Left hindlimb (tissue), 1 donor: ENCODE measurements at places on chromosomes 6 and 20.

DNA sequence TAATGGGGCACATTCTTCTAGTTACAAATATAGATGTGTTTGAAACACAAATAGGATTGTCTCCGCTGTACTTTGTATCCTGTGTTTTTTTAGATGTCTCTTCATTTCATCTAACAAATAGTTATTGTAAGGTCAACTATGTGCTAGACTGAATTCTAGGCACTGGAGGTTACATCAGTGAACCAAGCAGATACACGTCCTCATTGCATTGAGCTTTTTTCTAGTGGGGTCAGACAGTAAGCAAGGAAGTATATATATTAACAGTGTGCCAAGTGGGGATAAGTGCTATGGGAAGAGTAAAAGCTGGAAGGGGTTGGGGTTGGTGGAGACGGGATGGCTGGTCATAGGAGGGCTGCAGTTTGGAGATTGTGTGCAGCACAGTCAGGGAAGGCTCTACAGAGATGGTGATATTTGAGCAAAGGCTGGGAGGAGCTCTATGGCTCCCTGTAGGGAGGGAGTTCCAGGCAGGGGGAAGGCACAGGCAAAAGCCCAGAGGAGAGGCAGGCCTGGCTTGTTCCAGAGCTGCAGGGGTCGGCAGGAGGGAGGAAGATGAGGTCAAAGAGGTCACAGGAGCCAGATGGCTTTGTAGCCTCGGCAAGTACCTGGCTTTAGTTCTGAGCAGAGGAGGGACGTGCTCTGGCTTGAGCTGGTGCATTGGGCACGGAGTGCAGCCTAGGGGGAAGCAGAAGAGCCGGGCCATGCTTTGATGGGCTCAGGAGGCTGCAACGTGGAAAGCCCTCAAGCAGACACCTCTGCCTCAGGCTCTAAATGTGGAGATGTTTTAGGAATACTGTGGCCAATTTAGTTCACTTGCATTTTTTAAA lies 152.3 kb downstream of the ZDHHC14 start:
- no peak for DNase-seq

DNA sequence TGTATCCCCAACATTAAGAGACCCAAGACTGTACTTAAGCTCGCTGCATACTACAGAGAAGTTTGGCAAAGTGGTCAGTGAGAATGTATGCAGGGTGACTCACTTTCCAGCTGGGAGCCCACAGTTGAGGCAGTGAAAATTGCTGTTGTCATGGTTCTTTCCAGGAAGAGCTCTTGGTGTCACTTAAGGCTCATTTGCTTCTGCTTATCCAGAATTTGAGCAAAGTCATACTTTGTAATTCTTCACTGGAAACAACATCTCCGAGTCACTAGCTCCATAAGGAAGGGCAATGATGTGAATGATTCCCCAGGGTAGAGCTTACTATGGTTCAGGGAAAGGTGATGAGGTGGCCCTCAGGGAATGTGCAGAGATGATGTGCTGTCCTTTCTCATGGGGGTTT lies 65.4 kb upstream of the FBXL4 start:
- no peak for DNase-seq

DNA sequence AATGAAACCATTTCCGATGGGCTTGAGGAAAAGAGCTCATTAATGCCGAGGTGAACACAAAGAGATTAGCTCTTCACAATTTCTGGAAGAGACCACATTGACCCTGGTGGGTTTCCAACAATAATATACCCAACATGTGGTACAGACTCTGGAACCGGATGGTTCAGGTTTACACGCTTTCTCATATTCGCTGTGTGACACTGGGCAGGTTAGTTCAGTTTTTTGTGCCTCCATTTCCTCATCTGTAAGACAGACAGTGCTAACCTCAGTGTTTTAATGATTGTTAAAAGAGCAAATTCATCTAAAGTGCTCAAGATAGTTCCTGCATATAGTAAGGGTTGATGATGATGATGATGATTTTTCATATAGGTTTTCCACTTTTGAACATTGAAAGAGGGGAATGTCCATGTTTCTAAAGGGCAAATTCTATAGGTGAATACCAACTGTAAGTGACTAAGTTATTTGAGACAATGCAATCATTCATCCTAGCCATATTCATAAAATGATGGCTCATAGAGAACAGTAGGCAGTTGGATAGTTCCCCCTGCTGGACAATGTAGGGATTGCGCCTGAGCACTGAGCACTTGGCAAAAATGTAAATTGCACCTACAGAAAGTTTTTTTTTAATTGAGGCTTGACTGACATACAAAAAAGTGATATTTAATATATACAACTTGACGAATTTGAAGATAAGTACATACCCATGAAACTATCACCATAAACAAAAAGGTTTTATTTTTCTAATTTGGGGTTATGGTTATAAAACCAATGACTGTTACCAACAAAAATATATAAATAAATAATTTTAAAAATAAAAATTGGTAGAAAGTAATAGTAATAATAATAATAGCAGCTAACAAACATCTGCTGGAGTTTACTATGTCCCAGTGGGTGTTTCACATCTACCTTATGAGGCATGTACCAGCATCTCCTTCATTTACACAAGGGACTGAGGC lies 2.1 kb upstream of the PERP start:
- no peak for DNase-seq

GRCh38 chr20:24966317-24967012 lies 17.4 kb downstream of the CST7 start:
- DNase-seq = no peak

DNA sequence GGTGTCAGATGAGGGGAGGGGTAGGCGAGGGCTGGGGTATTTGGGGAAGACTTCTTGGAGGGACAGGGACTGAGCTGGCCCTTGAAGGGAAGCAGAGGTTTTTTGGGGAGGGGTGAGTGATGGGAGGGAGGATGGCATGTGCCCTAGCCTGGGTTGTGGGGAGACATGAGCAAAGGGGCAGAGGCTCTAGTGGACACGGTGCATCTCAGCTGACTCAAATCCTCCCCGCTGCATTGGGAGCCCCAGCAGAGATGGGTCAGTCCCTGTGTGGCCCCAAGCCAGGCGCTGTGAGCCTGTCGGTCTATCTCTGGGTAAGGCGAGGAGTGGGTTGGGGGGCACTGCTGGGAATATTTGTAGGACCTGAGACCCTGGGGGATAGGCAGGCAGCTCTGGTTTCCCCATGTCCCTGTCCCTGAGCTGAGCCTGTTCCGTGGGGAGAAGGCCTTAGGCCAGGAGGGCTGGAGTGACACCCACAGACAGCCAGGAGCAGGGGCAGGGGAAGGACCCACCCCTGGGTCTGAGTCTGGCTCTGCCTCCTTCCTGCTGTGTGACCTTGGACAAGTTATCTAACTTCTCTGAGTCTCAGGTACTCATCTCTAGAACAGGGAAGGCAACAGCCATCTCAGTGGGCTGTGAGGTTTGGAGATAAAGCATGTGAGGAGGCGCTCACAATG lies 36.0 kb downstream of the SPDEF start:
- DNase-seq = no peak

GRCh38 chr6:131629651-131630050 lies 1.6 kb upstream of the MED23 start:
- DNase-seq = no peak

DNA sequence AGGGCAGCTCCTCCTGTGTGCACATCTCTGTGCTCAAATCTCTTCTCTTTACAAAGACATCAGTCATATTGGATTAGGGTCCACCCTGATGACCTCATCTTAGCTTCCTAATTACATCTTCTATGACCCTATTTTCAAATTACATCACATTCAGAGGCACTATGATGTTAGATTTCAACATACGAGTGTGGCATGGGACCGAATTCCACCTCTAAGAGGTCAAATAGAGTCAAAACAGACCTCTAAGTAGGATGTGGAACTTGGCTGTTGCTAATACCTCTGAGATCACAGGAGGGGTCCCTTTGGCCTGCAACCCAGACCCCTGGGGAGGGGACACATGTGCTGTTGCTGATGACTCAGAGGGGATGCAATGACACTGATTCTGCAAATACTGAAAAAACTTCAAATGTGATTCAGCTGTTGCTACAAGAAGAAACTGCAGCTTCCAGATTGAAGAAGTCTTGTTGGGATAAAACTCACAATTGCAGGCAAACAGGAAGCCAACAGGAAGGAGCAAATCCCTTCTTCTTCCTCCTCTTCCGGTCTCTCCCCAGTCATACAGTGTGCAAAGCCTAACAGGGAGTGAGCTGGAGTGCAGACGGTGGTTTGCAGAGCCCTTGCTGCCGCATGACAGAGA lies 216.2 kb downstream of the MYLK4 start:
- no peak for DNase-seq

DNA sequence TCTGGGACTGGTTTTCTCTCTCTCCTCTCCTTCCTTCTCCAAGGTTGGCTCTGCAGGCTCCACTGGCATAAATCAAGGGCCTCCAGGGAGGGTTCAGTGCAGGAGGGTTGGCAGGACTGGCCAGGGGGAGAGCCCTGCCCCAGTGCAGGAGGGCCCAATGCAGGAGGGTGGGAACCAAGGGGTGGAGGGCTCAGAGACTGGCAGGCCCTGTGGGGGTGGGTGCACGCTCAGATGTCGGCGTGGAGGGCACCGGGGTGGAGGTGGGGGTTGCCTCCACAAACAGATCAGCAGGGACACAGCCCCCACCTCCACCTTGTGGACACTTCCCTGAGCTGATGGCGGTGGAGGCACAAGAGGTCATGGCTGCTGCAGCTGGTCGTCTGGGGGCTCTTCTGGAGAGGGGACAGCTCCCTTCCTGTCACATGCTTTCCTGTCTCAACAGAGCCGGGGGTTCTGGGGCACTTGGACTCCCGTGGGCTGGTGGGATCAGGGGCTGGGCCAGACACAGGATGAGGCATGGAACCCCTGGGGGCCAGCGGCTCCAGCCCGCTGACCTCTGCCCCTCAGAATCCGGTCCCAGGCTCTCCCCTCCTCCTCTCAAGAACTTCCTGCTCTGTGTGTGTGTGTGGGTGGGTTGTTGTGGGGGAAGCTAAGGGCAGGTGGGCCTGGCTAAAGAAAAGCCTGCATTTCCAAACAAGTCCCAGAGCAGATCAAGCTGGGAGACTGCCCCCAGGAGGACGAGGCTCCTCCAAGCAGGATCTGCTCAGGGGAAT lies 2.7 kb upstream of the ABHD16B start:
- peak; percentile 69 for DNase-seq

- DNase-seq = no peak
Measured at GRCh38 chr6:139173172-139173571, 38.3 kb downstream of the HECA start.

- no peak for DNase-seq
Measured at GRCh38 chr6:37517411-37517812, 17.7 kb upstream of the CCDC167 start.

GRCh38 chr6:140671926-140672325 lies 1297.5 kb upstream of the CITED2 start:
- no peak for DNase-seq

DNA sequence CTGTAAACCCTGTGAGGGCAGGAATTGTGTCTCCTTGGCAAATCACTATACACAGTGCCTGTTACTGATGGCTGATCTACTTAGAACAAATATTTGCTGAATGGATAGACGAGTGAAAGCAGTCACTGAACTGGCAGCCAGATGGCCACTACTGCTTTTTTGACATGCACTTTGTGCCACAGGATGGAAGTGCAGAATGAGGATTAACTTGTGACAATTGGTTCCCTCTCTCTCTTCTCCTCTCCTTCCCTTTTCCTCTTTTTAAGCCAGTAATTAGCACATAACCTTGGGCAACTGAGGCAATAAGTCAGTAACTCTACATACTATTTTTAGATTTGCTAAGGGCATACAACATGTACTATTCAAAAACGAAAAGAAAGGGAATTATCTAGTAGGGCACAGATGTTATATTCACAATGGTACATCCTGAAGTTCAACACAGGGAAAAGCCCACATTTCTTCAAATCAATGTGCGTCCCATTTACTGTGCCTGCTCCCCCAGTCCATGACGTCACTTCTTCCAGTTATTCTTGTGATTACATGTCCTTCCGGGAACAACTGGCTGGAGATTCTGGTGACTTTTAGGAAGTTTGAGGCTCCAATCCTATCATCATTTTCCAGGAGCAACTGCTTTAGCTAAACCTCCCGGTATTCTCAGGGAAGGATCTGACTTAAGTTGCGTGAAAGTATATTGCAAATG lies 17.0 kb upstream of the RPS6KA2 start:
- no peak for DNase-seq

- no peak for DNase-seq
Measured at GRCh38 chr6:112594886-112595594, 247.9 kb downstream of the RFPL4B start.

DNA sequence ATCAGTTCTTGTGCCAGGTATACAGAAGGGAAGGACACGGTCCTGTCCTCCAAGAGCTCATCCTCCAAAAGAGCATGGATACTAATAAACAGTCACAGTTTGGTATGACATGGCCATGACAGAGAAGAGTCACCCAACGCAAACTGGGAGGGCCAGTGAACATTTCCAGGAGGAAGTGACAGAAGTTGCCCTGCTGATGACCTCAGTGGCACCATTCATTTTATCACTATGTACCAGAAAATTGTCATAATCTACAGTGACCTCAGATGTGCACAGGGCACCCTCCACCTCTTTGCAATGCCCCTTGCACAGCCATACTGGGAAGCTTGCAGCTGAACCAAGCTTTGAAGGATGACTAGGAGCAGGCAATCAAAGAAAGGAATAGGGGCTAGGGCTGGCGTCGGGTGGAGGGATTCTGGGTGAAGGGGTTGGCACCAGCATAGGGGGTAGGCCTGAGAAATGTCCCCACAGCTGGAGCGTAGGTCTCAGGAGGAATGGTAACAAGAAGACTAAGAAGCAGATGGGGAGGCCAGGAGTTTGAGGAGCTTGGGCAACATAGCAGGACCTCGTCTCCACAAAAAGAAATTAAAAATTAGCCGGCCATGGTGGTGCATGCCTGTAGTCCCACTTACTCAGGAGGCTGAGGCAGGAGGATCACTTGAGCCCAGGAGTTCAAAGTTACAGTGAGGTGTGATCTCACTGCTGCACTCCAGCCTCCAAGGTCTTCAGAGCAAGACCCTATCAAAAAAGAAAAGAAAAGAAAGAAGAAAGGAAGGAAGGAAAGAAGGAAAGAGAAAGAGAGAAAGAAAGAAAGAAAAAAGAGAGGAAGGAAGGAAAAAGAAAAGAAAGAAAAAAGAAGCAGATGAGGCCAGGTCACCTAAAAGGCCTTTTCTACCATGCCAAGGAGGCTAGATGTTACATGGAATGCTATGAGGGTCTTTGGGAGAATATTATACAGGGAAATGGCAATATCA lies 65.3 kb upstream of the SNX9 start:
- no peak for DNase-seq

DNA sequence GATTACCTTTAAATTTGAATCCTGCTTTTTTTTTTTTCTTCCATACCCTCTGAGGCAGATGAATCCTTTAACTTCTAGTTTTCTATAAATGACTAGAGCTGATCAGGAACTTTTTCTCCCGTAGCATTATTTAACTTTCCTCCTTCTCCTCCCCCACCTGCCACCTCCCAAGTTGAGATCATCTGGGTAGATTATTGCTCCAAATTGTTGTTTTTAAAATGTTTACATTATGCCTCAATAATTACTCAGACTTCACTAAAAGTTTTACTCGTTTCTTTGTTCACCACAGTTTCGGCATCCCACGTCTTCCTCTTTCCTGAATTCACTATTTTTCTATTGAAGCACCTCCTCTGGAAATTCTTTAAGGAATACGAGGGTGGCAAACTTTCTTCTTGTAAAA lies 16.6 kb upstream of the SCUBE3 start:
- no peak for DNase-seq
